ENCODE measurements at places on chromosomes 11 and 22. TPM values are rescaled to one million over a fixed set of nuclear protein-coding genes. Genes with fewer than 3 reads are reported as not detected.

Gene YPEL1
- total RNA-seq, result 6.8 TPM

Gene CCDC73
- not detected for total RNA-seq

Gene TRIM51
- not detected for total RNA-seq

Gene UCP3
- 2.3 TPM for total RNA-seq

Gene SVIP
- total RNA-seq, result 6.8 TPM

Gene ZNF214
- 0.33 TPM for total RNA-seq

Gene UEVLD
- 16.8 TPM for total RNA-seq

Gene PGA5
- not detected for total RNA-seq

Gene CD3G
- 1.00 TPM for total RNA-seq

Gene KIAA1671
- 39.2 TPM for total RNA-seq

Gene MRGPRX1
- not detected for total RNA-seq

Gene GRK2
- 232 TPM for total RNA-seq

Gene FAM111B
- 2.4 TPM for total RNA-seq

Gene HOATZ
- 59.0 TPM for total RNA-seq

Gene CAPN5
- total RNA-seq, result 4.2 TPM

Gene CHKA
- 50.5 TPM for total RNA-seq

Gene LRRC74B
- 1.9 TPM for total RNA-seq

Gene GLYATL1
- total RNA-seq, result not detected

Gene PICK1
- 54.7 TPM for total RNA-seq

Gene SYT8
- total RNA-seq, result 7.9 TPM

Gene ACR
- 3.9 TPM for total RNA-seq

Gene ARHGAP8
- total RNA-seq, result 13.8 TPM

Gene NOX4
- total RNA-seq, result 3.6 TPM

Gene MS4A6E
- total RNA-seq, result not detected

Gene TTC36
- total RNA-seq, result not detected

Gene NXPE4
- total RNA-seq, result not detected

Gene OR52N5
- total RNA-seq, result not detected

Gene GAL3ST3
- total RNA-seq, result not detected

Gene CLDN5
- total RNA-seq, result 235 TPM

Gene DEFB131B
- total RNA-seq, result not detected

Gene CHADL
- 4.0 TPM for total RNA-seq

Gene LSP1
- 58.2 TPM for total RNA-seq

Gene SERHL2
- 2.2 TPM for total RNA-seq

Gene C11orf98
- 16.8 TPM for total RNA-seq

Gene SULT4A1
- not detected for total RNA-seq

Gene PANX3
- total RNA-seq, result not detected

Gene OTOG
- not detected for total RNA-seq

Gene TCP11L1
- 20.8 TPM for total RNA-seq

Gene IFITM1
- 90.7 TPM for total RNA-seq

Gene C11orf21
- total RNA-seq, result 5.3 TPM

Gene MS4A6A
- total RNA-seq, result 146 TPM

Gene MS4A3
- 1.1 TPM for total RNA-seq

Gene TANGO2
- 94.3 TPM for total RNA-seq

Gene NNMT
- total RNA-seq, result 125 TPM

Gene XKR3
- total RNA-seq, result not detected

Gene POTEH
- total RNA-seq, result not detected

Gene TUB
- total RNA-seq, result 4.6 TPM

Gene MEI1
- total RNA-seq, result 5.2 TPM

Gene WT1
- total RNA-seq, result not detected

Gene MRGPRX4
- total RNA-seq, result not detected

Gene MISFA
- 0.76 TPM for total RNA-seq

Gene LARGE2
- total RNA-seq, result 8.7 TPM

Gene PTPN5
- 0.46 TPM for total RNA-seq

Gene BTBD18
- total RNA-seq, result not detected

Gene RFPL2
- not detected for total RNA-seq
